Transverse colon (tissue), 4 donors: ENCODE measurements at places on chromosomes 2 and 18. TPM values are rescaled to one million over a fixed set of nuclear protein-coding genes. Genes with fewer than 3 reads are reported as not detected.

DNA sequence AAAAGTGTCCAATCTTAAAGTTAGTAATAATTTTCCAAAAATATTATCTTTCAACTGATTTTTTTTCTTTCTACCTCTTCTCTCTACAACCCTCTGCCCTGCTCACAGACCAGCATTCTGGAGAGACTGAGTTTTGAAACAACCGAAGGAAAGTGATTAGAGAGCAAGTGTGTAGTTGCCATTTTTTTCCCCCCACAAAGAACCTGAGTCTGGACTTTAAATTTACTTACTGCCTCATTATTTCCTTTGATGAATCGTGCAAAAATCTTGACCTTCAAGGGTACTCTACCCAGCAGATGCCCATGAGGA, 63.4 kb upstream of the NEUROD1 start:
- DNase-seq = no peak

The M1AP gene
- not detected for total RNA-seq

The INHBB gene
- total RNA-seq = 0.20 TPM

The KIAA2012 gene
- not detected for total RNA-seq

DNA sequence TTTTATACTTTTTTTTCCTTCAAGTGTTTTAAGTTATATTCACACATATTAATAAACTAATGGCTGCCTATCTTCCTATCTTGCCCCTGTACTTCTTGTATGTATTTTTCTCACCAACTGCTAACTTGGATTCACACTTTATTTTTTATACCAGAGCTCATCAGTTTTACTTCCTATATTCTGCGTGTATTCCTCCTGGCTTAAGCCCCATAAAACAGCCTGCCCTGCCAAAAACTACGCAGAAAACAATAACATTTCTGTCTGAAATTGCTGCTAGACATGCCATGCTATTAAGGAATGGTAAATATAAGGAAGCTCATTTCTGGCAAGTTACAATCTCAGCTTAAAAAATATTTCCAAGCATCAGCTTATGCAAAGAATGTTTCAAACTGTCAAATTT, 172.3 kb downstream of the UBE2E3 start:
- DNase-seq = no peak

DNA sequence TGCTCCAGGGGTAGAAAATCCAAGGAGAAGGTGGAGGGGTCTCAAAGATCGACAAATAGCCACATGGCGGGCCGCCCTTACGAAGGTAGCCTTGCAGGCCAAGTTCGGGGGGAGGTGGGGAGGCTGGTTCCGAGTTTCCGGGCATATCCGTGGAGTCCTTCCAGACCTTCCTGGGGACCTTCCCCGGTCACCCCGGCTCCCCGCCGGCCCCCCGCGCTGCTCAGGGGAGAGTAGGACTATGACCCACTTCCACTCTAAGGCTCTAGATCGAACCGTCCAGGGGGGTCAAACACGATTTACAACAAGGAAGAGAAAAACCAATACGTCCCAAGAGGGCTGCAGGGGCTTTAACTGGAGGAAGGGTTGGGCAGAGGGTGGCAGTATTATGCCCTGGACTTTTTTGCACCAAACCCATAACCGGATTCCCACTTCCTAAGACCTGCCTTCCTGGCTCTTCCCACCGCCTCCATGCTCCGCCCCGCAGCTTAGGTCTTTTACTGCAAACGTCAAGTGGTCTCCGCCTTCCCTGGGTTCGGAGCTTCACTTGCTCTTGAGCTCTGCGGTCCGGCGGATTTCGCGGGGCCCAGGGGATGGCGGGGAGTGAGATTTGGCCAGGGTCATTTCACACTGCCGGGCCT, 779 bp upstream of the LYPD6 start:
- DNase-seq = peak; percentile 59

The POLR1B gene
- total RNA-seq = 24.1 TPM

The GCG gene
- 17.6 TPM for total RNA-seq

- no peak for DNase-seq
Observed at GRCh38 chr2:51291762-51292551, 260.0 kb upstream of the NRXN1 start.

DNA sequence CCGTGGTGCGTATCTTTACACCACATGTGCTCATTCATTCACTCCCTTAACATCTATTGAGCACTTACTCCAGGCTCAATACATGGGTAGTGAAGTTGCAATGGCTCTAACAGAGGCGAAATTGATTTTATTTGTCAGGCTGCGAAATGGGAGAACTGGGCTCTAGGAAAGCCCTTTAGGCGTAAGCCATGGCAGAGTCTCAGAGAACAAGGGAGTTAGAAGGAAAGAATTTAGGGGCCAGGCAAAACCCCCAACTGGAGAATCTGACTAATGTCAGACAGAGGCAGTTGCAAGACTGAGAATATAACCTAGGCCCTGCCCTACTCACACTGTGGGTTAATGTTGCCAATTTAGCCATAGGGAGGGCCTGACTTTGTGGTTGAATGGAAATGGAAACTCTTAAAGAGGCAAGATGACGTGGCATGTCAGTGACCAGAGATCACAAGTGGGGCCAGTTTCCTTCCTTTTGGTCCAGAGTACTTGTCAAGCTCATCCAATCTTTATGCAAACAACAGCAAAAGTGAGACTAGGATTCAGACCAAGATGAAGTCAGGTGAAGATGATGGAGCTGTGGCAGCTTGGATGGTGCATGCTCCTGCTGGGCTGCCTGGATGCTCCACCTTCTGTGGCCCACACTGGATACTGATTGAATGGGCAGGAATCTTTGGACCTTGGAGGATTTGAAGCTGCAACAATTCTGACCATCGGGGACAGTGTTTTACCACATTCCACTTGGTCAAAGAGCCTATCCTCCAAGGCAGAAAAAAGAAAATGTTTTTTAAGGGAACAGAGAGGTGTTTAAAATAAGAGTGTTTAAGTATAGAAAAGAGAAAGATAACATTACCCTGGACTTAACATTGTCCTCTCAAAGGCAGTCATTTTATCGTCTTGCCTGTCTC, 92.2 kb downstream of the CAPN13 start:
- no peak for DNase-seq

- DNase-seq = no peak
Observed at GRCh38 chr18:22560275-22560610, 142.5 kb upstream of the CTAGE1 start.

DNA sequence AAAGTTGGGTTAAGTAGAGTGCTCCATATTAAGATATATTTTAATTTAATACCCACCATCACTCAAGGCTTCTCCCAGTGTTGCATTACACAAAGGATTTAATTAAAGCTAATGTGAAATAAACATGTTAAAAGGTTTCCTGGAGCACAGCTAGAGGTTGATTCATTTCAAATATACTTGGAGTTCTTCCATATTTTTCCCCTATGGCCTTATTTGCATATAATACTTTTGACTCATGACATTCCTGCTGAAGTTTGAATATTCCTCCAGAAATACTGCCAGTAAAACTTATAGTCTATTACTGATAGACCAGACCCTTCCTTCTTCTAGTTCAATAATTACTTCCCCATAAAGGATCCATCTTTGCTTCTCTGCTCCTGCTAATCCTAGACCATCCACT, 227.5 kb downstream of the GULP1 start:
- DNase-seq = no peak

GRCh38 chr18:67540559-67540958, 24.0 kb upstream of the DSEL start:
- DNase-seq = no peak

- DNase-seq = no peak
Observed at GRCh38 chr2:236527159-236527630, 42.4 kb upstream of the ACKR3 start.

The RNF152 gene
- total RNA-seq = 97.2 TPM

- no peak for DNase-seq
Observed at GRCh38 chr2:150640039-150640438, 152.6 kb upstream of the RND3 start.

GRCh38 chr18:63981719-63982118, 11.8 kb downstream of the SERPINB8 start:
- DNase-seq = no peak

The CUL3 gene
- total RNA-seq = 18.5 TPM

DNA sequence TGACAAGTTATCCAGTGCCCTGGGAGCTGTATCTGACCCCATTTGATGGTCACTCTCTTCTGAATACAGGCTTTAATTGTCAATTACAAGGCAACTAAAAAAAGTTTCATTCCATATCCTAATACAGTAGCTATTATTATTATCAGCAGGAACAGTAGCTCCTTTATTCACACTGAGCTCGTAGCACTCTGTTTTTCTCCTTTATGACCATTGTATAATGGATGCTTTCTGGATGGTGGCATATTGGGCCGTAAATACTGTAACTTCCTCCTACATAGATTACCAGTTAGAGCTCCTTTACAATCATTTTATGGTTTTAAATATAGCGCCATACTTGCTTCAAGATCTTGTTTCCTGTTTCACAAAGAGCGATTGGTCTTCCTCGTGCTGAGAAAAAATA, 1040.3 kb downstream of the TSN start:
- no peak for DNase-seq

The MEP1B gene
- total RNA-seq = 32.4 TPM

DNA sequence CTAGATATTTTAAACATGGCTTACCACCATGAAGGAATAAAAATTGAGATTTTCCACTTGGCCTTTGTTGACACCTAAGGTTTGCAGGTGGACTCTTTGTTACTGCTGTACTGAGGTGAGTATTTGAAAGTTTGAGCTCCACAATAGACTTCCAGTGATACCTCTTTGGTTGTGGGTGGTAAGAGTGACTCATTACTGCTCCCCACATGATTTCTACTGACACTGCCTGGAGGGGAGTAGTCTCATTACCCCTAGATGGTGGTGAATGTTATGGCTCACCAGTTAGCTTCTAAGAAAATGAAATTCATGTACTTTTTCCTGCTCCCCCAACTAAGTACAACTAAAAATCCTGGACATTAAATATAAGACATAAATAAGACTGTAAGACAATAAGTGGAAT, 1183.1 kb upstream of the TMEFF2 start:
- DNase-seq = no peak

- no peak for DNase-seq
Observed at GRCh38 chr2:204900487-204900886, 355.2 kb downstream of the PARD3B start.

- DNase-seq = no peak
Observed at GRCh38 chr2:217195016-217195415, 335.2 kb upstream of the TNP1 start.

- DNase-seq = no peak
Observed at GRCh38 chr2:58514252-58514651, 273.1 kb upstream of the FANCL start.

The ANO7 gene
- total RNA-seq = 89.4 TPM

The GKN1 gene
- total RNA-seq = not detected

DNA sequence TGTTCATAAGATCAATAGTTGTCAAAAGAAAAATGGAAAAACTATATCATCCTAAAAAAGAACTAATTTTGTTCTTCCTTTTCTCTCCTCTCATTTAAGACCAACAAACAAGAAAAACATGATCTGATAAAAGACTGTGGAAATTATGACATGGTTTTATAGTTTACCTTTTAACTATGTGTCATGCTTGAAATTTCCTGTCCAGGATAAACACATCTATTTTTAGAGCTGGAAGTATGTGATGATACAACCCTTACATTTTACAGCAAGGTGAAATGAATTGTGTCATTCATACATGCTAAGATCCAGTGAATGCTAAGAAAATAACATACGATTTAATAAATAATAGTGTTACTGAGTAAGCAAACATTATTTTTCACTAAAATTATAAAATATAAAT, 89.9 kb downstream of the GULP1 start:
- DNase-seq = no peak

- no peak for DNase-seq
Observed at GRCh38 chr18:77984178-77984577, 734.5 kb downstream of the GALR1 start.

GRCh38 chr2:19072161-19072560, 286.3 kb downstream of the OSR1 start:
- DNase-seq = no peak

GRCh38 chr2:144560251-144560650, 40.3 kb upstream of the ZEB2 start:
- DNase-seq = no peak

DNA sequence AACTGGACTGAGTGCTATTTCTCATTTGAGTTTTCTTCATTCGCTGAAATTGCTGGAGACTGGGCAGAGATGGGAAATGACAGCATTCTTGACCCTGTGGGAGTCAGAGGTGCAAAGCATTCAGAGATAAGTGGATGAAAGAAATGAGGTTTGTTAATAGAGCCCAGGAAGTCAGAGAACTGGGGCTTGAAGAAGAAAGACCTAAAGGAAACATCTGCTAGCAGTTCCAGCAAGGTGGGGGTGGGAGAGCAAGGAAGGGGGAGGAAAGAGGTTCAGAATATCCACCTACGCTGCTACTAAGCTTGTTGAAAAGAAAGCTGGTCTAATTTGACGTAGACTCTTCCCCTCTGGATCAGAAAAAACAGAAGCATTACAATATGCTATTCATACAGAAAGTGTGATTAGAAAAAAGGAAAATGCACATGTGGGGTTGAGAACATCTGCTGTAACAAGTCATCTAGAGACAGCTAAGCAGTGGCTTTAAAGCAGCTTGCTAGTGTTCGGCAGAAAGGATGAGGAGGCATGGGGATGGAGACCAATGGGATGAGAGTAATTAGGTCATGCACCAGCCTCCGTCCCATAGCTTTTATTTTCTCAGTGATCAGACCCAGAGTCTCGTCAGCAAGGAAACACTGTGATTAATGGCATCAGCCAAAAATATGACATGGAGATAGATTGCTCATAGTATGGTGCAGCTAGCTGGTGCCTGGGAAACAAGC, 29.7 kb downstream of the NAB1 start:
- no peak for DNase-seq

DNA sequence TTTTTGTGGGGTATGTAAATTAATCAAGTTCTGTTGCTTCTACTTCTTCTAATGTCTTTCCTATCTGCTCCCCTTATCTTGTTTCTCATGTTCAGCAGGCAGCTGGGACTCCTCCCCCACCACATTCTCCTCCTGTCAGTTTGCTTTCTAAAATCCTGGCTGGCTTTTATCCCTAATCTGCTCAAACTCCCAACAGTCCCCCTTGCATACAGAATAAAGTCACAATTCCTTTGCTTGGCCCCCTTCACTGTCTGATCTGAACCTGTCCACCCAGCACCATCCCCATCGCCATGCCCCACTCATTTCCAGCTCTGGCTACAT, 2.2 kb downstream of the CFAP221 start:
- DNase-seq = no peak

The CD8B2 gene
- not detected for total RNA-seq

DNA sequence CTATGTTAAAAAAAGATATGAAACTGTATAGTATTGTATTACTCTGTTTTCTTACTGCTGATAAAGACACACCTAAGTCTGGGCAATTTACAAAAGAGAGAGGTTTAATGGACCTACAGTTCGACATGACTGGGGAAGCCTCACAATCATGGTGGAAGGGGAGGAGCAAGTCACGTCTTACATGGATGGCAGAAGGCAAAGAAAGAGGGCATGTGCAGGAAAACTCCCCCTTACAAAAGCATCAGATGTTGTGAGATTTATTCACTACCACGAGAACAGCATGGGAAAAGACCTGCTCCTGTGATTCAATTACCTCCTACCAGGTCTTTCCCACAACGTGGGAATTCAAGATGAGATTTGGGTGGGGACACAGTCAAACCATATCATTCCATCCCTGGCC, 57.0 kb downstream of the NCOA1 start:
- DNase-seq = no peak

- peak; percentile 86 for DNase-seq
Observed at GRCh38 chr2:42809819-42810120, 17.4 kb upstream of the HAAO start.

The SESTD1 gene
- total RNA-seq = 44.1 TPM

The MCM6 gene
- total RNA-seq = 7.9 TPM
